HS-5 (cell line): ENCODE measurements at places on chromosomes 1 and 21.

GRCh38 chr1:209783386-209783785 lies 973 bp downstream of the C1orf74 start:
- DNase-seq = no peak

- no peak for DNase-seq
These were observed 457.7 kb upstream of the ADAMTS5 start for GRCh38 chr21:27424601-27425000.

- DNase-seq = no peak
These were observed 137.4 kb downstream of the ADGRL4 start for GRCh38 chr1:78869136-78869535.

DNA sequence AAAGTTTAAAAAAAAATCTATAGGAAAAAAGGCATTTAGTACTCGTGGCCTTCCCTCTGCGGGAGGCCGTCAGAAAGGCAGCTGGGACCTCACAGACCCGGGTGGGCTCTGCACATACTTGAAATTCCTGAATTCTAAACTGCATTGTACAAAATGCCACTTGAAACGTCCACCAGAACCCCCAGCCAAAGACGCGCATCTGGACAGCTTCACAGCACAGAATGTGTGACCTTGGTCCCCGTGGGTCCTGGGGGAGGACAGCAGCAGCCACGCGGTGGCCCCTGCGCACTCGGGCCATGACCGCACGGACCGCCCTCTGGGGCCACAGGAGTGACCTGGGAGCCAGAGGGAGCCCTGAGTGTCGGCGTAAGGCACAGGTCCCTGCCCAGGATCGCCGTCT lies 20.6 kb upstream of the MRPS14 start:
- no peak for DNase-seq

- no peak for DNase-seq
These were observed 507.6 kb downstream of the NEGR1 start for GRCh38 chr1:71774705-71775104.

DNA sequence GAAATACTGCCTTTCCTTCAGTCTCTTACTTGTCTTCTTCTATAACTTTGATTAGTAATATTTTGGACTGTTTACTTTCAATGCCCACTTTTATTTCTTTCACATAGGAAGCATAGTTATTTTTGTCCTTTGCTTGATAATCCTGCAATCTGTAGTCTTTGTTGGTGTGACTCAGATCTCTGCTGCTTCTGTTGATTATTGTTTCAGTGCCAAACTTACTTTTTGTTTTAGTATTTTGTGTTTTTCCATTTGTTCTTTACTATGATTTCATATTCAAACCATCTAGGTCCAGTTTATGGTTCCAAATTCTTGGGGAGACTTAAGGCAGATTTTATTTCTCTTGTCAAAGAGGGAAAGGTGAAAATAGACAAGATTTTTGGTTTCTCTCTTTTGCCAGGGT lies 399.9 kb downstream of the HLX start:
- no peak for DNase-seq

GRCh38 chr1:226223157-226223785 lies at the start of gene MIXL1:
Gene MIXL1, plus strand, starts transcription at chr1:226223664. Its CDS starts 18 bp downstream, at chr1:226223682.
- DNase-seq = no peak

DNA sequence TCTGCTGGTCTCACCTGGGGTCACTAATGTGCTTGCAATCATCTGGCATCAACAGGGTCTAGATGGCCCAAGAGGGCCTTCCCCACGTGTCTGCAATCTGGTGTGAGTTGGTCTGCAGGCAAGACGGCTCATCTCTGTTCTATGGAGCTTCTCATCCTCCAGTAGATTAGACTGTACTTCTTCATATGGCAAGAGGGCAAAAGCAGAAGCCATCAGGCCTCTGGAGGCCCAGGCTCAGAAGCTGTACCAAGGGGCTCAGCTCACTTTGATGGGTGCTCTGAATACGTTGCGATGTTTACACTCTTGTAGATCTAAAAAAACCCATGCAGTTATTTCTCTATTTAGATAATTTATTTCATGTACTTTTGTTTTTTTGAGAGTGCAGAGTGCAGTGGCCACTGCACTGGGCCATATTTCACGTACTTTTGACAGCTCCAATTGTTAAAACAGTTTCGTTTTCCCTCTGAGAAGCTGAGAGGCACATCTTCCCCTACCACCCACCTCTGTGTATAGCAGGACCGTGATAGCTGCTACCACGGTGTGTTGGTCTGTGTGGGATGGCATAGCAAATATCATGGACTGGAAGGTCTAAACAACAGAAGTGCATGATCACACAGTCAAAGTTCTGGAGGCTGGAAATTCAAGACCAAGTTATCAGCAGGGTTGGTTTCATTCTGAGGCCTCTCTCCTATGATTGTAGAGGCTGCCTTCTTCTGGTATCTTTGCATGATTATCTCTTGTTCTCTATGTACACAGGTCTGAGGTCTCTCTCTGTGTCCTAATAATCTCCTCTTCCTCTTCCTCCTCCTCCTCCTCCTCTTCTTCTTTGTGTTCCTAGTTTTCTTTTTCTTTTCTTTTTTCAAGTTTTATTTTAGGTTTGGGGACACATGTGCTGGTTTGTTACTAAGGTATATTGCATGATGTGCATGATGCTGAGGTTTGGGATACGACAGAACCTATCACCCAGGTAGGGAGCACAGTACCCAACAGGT lies 17.0 kb downstream of the CITED4 start:
- no peak for DNase-seq

- peak; percentile 33 for DNase-seq
These were observed 28.5 kb downstream of the SORT1 start for GRCh38 chr1:109369167-109369746.

GRCh38 chr1:160123726-160124125 lies 8.2 kb downstream of the ATP1A2 start:
- no peak for DNase-seq

- DNase-seq = no peak
These were observed 85.2 kb downstream of the BEND5 start for GRCh38 chr1:48691429-48692001.

DNA sequence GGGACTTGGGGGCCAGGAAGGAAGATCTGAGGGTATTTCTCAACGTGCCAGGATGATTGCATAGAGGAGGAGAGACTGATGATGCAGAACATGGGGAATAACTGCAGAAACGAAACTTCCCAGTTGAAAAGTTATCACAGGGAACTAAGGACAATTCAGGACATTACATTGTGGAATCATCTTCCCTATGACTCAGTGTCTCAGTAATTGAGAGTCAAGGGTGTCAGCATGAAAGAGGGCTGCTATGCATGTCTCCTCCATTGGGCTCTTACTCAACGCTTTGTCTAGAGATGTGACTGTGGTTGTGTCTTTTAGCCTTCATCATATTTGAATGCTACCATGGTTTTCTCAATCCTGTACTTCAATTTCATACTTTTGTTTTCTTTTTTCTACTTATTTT lies 48.9 kb upstream of the PTGFR start:
- no peak for DNase-seq

GRCh38 chr21:46500224-46500861 lies 41.7 kb downstream of the DIP2A start:
- no peak for DNase-seq

DNA sequence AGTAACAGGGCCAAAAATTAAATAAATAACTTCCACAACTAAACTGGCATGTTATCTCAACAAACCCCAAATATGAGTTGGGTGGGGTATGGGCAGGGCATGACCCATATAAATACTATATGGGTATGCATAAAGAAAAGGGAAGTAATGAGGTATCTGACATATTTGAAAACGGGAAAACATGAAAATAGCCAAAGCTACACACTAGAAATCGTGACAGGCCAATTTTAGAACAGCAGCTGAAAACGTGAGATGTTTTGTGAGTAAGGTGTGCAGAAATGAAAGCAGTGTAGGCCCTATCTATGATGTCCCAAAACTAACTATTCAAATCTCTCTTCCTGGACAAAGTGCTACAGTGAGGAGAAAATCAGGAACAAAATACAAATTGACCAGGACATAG lies 537.9 kb upstream of the NR5A2 start:
- no peak for DNase-seq

- DNase-seq = no peak
These were observed 45.2 kb downstream of the ADAMTS1 start for GRCh38 chr21:26800001-26800400.

GRCh38 chr1:34824817-34825454 lies 32.1 kb downstream of the GJA4 start:
- no peak for DNase-seq

DNA sequence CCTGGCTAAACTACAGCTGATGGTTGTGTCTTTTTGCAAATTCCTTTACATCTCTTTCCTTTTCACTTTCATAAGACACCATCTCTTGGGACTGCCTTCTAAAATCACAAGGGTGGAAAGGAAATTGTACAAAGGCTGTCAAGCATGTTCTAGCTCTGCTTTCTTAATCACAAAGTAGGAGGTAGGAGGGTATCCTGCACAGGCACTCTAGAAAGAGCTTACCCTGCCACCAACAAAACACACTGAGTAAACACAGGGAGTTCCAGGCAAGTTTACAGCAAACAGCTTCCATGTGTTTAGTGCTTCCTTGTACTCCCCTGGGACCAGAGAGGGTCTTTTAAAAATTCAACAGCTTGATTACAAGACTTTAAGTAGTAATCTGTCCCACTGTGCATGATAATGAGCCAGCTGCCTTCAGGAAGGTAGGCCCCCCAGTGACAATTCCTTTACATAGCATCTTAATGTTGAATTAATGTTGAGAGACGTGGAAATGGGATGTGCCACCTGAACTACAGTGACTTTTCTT lies 2.4 kb downstream of the PLPP3 start:
- peak; percentile 22 for DNase-seq

DNA sequence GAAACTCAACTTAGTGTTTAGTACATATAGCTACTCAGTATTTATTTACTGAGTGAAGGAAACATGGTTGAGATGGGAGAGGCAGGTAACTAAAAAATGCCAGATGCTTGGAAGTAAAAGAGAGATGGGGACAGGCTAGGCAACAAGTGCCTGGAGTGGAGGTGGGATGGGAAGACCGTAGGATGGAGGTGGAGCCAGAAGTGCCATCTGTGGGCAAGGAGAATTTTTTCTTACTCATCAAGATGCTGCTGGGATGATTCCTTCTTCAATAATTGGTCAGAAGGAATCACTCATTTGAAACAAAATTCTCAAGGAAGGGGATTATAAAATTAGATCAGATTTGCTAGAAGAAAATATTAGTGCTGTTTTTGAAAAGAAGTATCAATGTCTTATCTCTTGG lies 72.9 kb downstream of the IFI44 start:
- DNase-seq = no peak

DNA sequence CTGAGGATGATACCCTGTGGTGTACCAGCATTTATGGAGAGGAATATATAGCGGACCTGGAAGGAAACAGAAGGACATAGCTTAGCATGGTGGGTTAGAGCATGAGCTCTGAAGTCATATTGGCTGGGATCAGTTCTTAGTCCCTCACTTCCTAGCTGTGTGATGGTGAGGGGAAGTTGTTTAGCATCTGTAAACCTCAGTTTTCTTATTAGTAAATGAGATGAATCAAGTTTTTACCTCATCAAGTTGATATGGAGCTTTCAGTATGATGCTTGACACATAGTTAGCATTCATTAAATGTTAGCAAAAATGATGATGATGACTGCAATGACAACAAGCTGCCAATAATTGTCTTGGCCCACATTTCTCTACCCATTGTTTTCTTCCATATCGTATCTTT lies 84.8 kb downstream of the NEK7 start:
- no peak for DNase-seq

- no peak for DNase-seq
These were observed 137.8 kb downstream of the NUF2 start for GRCh38 chr1:163459539-163459938.

DNA sequence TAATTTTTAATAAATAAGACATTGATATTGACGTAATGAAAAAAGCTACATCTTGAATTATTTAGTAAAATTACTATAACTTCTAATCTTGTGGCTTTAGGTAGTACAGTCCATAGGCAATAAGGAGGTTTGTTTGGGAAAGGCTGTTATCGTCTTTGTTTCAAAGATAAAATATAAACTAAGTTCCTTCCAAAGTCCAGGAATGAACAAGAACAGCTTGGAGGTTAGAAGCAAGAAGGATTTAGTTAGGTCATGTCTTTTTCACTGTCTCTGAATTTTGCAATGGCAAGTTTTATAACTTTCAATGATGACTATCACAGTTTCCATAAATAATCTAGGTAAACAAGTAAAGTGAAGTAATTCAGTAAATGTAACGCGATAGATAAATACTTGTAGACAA lies 106.9 kb upstream of the OLFM3 start:
- DNase-seq = no peak

- DNase-seq = no peak
These were observed 2.8 kb downstream of the PTGER3 start for GRCh38 chr1:71044833-71045232.

- no peak for DNase-seq
These were observed 19.9 kb downstream of the ELAPOR1 start for GRCh38 chr1:109133815-109134214.

DNA sequence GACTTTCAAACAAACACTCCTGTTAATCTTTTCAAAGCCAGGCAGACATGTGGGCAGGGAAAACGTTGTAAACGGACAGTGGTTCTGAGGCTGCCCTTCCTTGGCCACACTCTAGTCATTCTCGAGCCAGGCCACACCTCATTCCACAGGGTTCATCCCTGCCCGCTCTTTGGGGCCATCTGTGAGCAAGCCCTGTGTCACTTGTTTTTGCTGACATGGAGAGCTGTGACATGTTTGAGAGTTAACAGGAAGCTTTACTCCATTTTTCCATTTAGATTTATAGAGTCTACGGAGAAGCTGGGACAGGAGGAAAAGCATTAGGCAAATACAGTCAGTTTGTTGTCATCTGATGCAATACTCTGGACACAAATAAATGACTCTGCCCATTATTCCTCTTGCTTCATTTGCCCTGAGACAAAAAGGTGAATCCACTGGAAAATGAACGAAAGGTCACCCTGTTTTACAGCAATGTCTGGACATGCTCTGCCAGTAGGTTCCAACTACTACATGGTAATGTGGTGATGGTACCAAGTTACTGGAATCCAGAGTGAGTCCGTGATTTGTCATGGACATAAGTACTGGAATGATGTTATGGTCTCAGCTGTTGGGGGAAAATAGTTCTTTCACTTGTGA lies 126.9 kb downstream of the CLIC6 start:
- no peak for DNase-seq

GRCh38 chr1:43902058-43902831 lies 31.4 kb upstream of the ARTN start:
- DNase-seq = no peak

- DNase-seq = no peak
These were observed 3.8 kb downstream of the ARV1 start for GRCh38 chr1:230982696-230983095.

DNA sequence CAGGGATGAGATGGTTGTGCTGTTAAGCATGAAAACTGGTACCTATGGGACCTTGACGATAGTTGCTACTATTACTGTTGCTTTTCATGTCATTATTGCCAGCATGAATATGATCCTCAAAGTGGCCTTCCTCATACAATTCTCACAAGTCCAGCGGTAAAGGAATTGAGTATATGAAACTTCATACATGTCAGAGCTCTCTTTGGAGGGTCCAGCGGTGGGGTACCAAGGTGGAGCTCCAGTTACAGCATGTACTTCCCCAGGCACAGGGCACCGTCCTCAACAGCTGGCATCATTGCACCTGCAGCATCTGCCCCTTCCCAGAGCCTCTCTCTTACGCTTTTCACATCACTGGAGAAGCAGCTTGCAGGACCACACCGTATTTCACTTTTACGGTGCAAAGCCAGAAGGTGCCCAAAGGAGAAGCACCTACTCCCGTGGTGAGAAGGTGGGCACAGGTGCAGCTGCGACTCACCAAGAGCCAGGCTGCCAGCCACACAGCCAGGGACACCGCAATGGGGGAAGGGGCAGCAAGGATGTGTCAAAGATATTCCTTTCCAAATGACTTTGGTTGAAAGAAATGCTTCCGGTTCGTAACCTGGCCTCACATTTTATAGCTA lies 166.4 kb upstream of the IRF2BP2 start:
- DNase-seq = no peak
